ENCODE measurements at places on chromosomes 2 and 18.

DNA sequence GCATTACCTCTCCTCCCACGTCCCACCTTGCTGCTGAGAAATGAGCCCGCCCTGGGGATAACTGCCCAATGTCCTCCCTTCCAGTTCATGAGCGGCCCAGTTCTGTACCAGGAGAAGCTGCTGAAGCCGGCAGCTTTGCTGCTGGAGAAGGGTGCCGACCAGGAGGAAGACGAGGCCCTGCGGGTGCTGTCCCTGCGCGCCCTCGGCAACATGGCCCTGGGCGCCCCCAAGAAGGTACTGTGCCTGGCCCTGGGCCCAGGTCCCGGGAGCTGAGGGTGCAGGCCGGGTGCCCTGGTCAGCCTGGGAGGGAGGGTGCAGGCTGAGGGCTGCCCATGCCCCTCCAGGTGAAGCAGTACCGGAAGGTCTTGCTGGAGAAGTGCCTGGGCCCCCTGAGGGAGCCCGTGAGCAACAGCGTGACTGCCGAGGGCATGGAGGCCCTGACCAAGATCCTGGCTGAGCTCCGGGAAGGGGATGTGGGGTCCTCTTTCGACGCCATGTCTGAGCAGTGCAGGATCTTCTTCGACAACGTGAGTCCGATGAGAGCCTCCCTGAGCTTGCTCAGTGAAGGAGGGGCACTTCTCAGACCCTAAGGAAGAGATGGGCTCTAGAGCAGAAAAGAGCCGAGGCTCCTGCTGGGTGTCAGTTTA, 25.7 kb downstream of the HJURP start:
- no peak for DNase-seq

GRCh38 chr18:26459340-26459739, 89.0 kb downstream of the KCTD1 start:
- no peak for DNase-seq

DNA sequence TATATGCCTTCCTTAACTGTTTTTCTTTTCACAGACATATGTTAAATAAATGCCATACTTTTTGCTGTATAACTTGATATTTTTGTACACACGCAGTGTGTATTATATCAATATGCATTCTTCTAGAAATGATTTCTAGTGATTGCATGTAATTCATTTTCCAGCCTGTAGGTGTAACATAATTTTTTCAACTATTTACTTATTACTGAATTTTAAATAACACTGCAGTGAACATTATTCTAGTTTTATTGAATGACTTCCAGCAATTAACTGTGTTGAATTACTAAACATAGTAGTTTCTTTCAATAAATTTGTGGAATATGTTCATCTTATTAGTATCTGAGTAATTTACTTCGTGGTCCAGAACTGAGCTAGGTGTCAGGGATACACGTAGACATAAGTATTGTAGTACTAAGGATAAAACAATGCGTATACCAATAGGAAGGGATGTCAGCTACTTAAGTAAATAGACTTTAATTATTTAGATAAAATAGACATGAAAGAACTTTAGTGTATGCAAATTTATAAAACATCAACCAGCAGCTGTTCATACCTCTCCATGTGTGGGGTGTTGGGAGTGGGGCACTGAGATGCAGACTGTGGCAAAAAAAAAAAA, 28.0 kb downstream of the TANC1 start:
- no peak for DNase-seq

- no peak for DNase-seq
Observed at GRCh38 chr2:206472094-206472493, 28.8 kb downstream of the ADAM23 start.

GRCh38 chr18:26618135-26618534, 69.8 kb upstream of the KCTD1 start:
- DNase-seq = no peak

GRCh38 chr2:203656522-203657287, 49.7 kb upstream of the CD28 start:
- peak; percentile 48 for DNase-seq

DNA sequence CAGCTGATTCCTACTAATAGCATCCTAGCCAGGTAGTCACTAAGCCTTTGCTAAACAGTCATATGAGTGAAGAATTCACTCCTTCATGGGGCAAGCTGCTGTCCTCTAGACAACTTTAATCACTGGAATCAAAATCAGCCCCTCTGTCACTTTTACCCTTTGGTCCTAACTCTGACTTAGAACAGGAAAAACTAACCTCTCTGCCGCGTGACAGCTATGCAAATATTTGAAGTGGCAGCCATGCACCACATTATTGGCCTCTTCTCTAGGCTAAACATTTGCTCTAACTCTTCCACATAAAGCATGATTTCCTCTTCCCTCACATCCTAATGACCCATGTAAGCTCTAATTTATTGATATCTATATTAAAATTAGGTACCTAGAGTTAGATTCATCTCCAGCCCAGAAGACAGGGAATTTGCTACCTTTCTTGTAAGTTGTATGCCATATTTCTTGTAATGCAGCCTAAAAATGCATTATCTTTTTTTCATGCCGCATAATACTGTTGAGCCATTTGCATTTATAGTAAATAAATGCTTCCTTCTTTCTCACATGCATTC, 12.8 kb upstream of the ONECUT2 start:
- no peak for DNase-seq

- DNase-seq = peak; percentile 90
Observed at GRCh38 chr2:109128048-109128615, 873 bp upstream of the SH3RF3 start.

DNA sequence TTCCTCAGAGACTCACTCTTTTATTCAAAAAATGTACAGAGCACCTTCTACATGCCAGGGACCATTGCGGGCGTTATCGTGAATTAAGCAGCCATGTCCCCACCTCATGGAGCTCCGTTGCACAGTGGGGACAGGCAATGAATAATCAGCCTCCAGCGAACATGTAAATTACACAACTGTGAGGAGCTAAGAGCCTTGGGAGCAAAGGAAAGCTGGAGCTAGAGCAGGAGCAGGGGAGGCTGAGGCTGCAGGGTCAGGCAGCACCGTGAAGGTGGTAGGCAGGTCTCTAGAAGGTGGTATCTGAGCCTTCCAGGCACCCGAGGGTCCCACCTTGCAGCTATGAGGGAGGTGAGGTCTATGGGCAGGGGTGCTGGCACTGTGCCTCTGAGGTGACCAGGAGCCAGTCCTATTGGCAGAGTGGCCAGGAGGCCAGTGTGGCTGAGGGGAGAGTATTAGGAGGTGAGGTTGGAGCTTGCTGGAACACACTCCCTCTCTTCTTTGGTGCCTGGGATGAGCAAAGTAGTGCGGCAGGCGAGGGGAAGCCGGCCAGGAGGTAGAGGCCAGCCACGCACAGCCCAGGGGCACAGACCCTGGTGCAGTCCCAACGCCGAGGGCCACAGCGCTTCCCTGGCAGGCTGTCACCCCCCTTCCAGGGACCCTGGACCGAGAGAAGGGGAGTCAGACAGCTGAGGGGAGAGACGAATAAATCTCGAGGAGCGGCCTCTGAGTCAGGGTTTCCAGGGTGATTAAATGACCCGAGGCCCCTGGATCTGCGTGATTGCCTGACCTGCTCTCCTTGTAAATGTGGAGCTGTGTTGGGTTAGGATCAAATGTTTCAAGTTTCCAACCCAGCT, 167.3 kb downstream of the SEPTIN10 start:
- DNase-seq = no peak

DNA sequence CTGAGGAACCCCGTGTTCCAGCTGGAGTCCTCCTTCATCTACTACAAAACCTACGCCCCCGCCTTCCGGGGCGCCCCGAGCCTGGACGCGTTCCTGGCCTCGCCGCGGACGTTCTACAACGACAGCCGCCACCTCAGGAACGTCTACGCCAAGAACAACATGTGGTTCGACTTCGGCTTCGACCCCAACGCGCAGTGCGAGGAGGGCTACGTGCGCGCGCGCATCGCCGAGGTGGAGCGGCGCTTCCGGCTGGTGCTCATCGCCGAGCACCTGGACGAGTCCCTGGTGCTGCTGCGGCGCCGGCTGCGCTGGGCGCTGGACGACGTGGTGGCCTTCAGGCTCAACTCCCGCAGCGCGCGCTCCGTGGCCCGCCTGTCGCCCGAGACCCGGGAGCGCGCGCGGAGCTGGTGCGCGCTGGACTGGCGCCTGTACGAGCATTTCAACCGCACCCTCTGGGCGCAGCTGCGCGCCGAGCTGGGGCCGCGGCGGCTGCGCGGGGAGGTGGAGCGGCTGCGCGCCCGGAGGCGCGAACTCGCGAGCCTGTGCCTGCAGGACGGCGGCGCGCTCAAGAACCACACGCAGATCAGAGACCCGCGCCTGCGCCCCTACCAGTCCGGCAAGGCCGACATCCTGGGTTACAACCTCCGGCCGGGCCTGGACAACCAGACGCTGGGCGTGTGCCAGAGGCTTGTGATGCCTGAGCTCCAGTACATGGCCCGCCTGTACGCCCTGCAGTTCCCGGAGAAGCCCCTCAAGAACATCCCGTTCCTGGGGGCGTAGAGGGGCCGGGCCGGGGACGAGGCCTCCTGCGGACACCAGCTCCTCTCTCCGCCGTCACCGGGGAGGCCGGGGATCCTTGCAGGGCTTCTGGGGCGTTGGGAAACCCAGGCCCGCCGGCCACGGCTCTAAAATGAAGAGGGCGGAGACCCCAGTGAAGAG, 5.3 kb upstream of the NEU4 start:
- DNase-seq = no peak

DNA sequence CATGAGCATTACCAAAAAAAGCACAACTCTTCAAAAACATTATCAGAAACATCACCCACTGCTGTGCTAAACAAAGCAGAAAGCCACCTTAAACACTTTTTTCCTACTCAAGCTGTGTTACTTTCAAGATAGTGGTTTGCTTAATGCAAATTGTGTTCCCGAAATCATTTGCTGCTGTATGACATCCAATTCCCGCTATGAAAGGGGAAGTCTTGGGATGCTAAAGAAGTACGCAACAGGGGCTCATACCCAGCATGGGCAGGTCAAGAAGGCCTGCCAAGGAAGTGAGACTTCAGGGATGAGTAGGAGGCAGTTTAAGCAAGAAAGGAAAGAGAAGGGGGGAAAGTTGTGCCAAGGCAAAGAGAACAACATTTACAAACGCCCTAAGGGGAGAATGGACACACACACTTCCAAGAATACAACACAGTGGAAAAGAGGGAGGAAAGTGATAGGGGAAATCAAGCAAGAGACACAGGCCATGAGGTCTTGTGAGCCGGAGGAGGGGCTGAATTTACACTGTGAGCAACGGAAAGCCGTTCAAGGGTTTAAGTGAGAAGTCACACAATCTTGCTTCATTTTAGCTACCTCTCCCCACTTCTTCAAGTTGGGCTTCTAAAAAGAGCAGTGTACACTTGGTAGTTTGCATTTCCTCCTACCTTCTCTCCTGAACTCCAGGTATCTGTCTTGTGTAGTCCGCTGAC, 4.0 kb downstream of the PTPN2 start:
- peak; percentile 51 for DNase-seq

GRCh38 chr2:161424891-161425727, 9.0 kb downstream of the TBR1 start:
- DNase-seq = no peak

DNA sequence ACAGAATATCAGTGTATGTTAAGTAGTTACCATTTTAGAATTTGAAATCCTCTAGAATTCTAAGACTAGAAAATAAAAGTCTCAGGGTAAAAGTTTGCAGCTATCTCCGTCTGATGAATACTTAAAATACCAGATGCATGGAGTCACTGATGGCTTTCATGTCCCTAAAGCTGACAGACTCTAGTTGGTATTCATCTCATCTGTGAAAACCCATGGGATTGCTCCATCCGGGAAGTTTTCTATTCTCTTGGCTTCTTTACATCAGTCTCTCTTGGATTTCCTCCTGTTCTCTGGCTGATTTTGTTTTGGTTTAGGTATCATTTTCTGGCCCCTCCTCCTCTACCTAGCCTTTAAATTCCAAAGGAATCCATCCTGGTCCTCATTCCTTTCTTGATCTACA, 465.6 kb upstream of the POU3F3 start:
- peak; percentile 97 for DNase-seq

DNA sequence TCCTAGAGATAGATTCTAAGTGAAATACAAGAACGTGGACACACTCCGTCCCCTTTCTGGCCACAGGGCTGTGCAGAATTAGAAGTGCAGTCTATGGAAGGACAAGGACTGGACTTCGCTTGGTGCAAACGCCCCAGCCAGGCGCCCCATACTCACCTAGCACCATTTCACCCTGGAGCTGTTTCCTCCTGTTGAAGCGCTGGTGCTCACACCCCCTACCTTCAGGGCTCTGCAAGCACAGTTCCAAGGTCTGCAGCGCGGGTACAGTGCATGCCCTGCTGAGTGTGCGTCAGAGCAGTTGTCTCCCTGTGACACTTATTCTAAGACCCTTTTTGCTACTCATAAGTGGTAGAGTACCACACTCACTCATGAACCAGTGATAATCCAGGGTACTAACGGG, 3.0 kb downstream of the HPCAL1 start:
- DNase-seq = peak; percentile 67

DNA sequence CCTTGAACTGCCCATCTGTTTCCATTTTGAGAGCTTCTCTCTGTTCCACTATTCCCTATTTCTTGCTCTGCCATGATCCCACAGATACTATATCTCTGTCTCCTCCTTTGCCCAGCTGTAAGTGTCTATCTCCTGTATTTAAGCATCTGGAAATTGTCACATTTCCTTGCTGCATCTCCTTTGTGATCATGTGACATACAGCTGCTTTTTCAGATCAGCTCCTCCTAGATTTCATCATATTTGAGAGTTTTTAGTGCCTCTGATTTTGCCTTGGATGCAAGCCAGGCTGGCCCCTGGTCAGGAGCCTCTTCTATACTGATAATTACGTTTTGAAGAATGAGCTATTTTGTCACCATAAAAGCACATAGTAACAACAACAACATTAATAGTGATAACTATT, 131.7 kb upstream of the TNP1 start:
- no peak for DNase-seq

- no peak for DNase-seq
Observed at GRCh38 chr2:37894047-37894446, 31.0 kb upstream of the RMDN2 start.

DNA sequence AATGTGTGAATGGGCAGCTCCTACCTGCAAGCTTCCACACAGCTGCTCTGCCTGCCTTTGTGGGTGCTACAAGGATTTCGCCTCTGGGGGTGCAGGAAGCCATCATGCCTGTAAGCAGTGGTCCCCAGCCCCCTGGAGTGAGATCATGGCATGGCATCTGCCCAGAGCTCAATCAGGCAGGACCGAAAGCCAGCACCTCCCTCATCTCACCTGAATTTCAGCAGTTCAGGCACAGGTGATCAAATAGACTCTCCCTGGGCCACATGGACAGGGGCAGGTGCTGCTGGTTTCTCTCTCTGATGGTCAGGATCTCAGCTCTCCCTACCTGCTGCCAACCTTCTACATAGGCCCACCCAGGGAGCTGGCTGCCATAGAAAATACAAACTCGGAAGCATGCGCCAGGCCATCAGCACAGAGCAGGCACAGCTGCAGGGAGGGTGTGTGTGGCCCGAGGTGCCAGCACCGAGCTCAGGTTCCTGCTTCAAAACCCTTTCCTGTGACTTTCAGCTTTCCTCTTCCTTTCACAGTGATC, 133.2 kb upstream of the ID2 start:
- DNase-seq = no peak

- DNase-seq = no peak
Observed at GRCh38 chr18:33720133-33720532, 142.1 kb downstream of the ASXL3 start.

- DNase-seq = no peak
Observed at GRCh38 chr2:7803515-7803914, 878.3 kb upstream of the ID2 start.

GRCh38 chr2:238158509-238159070, at the start of gene ERFE:
Gene ERFE, plus strand, starts transcription at chr2:238158970. Its CDS starts 38 bp downstream, at chr2:238159008.
- peak; percentile 65 for DNase-seq

Data from mesendoderm (in vitro differentiated cells).